ENCODE measurements at places on chromosomes 4 and X.

GRCh38 chr4:186808630-186809018 is 85.0 kb upstream of the FAT1 start:
- no peak for DNase-seq

DNA sequence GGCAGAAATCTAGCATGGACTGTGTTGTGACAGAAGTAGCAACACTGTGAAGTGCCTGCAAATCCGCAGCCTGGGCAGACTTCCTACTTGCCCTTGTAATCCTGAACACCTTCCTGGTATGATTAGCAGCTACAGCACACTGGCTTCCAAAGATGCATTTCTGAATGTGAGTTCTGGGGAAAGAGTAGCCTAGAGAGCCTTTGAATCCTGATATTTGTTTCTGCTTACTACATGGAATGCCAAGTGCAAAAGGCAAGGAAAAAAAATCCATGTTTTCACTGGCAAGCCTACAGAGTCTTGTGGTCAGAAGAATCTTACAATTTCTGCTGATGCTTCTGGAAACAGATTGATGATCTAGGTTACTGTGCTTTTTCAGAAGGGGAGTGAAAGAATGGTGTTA is 223.7 kb downstream of the COL25A1 start:
- peak; percentile 85 for DNase-seq

DNA sequence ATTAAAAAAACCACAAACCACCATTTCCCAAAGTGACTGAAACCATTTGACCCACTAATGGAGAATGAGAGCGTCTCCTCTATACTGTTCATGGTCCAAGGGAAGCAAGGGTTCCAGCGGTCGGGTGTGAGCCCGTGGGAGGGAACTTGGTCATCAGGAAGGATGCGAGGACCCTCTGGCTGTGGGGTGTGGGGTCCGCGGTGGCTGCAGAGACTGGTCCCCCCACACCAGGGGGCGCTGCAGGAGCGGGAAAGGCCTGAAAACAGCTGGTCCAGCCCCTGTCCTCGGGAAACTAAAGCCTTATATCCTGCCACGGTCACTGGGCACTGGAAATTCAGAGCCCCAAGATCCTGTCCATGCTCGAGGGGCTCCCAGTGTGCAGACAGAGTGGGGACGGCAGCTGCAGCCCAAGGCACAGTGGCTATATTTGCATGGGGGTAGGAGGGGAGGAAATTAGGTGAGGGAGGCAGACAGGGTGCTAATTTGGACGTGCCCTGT is 4.3 kb downstream of the BLOC1S4 start:
- DNase-seq = peak; percentile 54

DNA sequence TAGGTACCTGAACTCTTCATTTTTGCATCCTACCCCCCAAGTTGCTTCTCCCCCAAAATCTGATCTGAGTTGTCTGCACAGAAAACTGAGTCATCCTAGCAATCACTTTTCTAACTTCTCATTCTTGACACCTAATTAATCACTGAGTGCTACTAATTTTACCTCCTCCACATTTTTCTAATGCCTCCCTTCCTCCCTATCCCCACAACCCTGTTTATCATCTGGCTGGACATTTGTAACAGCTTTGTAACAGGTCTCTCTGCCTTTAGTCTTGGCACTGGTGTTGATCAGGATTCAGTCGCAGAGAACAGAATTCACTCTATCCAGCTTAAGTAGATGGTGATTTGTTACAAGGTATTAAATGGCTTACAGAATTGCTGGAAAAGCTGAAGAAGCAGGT is 303.9 kb upstream of the GATB start:
- no peak for DNase-seq

- no peak for DNase-seq
Observed at GRCh38 chrX:16585486-16586376, 64.2 kb upstream of the S100G start.

- DNase-seq = no peak
Observed at GRCh38 chr4:8087921-8088495, 70.6 kb downstream of the ABLIM2 start.

- no peak for DNase-seq
Observed at GRCh38 chrX:57565198-57565597, 26.6 kb upstream of the ZXDB start.

- no peak for DNase-seq
Observed at GRCh38 chrX:48913605-48914366, 2.3 kb upstream of the SLC35A2 start.

DNA sequence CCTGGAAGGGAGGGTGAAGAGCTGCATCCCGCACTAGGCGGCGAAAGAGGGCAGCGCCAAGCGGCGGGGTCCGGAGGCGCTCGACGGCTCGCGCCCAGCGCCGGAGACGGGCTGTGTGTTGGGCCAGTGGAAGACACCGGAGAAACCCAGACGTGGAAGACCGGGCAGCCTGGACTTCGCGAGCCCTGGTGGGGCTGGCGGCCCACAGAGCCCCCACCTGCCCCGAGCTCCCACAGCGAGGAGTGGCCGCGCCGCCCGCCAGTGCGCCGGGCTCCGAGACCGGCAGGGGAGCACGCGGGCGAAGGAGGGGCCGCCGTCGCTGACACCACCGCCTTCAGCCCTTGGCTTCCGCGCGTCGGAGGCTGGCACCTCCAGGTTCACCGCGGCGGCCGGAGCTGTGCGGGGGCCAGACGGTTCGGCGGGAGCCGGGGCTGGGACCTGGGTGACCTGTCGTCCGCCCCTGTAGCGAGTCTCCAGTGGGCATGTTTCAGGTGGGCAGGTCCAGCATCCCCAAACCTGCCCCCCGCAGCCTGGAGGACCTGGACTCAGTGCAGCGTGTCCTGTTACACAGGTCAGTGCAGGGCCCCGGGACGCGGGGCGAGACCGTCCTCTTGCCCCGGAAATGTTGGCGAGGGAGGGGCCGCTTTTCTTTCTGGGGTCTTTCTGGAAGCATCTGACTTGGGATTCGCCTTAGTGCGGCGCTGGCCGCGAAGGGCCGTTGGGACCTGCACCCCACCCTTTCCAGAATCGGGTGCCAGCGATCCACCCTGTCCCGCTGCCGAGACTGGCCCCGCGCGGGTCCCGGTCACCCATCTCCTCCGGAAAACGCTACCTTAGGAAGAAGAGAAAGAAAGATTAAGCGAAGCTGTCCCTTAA is 9.6 kb upstream of the INTU start:
- peak; percentile 7 for DNase-seq

DNA sequence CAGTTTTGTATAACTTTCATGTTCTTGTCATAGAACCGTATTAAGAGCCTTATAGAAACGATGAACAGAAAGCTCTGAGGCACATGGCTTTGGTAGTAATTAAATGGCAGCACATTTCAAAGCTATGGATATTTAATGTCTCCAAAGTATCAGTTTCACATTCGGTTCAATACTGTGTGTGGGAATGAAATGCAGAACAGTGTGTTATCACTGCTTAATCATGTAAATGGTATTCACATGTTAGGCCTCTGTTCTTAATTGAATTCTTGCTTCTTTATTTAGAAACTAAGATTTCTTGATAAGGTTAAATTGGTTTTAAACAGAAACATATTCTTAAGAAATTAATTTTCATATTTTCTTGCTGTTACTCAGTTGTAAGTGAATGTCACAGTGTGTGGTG is 701.0 kb upstream of the PITX2 start:
- DNase-seq = no peak

DNA sequence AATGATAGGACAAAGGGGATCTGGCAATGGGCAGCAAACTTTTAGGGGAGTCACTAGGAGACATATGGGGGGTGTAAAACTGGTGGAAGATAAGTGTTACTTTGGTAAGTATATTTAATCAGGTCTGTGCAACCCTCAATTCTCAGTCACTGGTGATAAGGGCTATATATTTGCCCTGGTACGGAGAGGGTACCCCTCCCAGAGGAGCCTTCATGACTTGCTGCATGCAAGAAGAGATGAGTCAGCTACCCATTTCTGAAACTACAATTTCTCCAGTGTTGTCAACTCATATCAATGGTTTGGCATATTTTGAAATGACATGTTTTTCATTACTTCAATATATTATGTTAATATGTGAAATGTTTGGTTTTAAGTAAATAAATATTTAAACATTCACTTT is 14.3 kb downstream of the SMARCAD1 start:
- DNase-seq = no peak

- no peak for DNase-seq
Observed at GRCh38 chr4:3680656-3681055, 85.5 kb upstream of the ADRA2C start.

DNA sequence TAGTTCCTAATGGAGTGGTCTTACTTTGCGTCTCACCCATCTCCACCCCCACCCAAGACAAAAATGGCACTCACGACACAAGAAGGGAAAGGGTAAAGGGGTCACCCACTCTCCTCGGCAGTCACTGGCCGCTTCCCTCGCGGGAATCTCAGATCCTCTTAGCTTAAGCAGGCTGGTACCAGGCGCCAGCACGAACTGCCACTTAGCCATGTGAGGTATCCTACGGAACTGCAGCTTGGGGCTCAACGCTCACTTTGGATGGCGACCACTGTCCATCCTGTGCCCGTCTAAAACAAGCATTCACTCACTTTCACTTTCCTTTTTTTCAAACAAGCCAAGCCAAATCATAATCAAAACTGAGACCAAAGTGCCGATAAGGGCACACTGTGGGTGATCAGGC is 14.6 kb upstream of the MAGIX start:
- DNase-seq = no peak

DNA sequence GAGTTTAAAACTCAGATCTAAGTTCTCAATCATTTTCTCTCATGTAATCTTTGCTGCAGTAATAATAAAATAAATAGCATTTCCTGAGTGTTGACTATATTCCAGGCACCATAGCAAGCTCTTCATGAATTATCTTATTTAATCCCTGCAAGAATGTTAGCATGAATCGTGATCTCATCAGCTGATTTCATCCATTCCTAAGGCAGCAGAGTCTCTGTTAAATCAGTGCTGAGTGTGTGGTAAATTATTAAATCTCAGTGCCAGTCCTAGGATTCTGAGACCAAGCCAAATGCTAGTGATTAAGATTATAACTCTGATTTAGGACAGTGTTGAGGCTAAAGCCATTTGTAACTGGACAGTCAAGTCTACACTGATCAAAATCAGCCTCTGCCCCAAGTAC is 240.3 kb upstream of the TAPT1 start:
- DNase-seq = no peak

- DNase-seq = no peak
Observed at GRCh38 chr4:53043055-53043454, 180.9 kb downstream of the RASL11B start.

- peak; percentile 82 for DNase-seq
Observed at GRCh38 chr4:749698-750666, 44.4 kb downstream of the PCGF3 start.

DNA sequence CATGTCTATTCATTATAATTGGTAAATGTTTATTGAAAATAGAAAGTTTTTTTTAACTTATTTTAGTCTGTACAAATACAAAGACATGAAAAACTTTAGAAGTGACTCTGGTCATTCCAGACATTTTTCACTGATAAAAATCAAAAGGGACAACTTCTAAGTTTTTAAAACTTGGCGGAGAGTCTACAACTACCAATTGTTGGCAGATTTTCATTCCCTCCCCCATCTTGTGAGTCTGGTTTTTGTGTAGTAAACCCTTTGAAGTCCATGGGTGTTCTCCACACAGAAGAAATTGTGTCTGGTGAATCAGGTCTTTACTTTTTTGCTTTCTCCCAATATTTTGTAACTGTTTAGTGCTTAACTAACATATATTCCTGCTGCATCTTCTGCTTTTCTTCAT is 336.5 kb downstream of the PDGFC start:
- no peak for DNase-seq

DNA sequence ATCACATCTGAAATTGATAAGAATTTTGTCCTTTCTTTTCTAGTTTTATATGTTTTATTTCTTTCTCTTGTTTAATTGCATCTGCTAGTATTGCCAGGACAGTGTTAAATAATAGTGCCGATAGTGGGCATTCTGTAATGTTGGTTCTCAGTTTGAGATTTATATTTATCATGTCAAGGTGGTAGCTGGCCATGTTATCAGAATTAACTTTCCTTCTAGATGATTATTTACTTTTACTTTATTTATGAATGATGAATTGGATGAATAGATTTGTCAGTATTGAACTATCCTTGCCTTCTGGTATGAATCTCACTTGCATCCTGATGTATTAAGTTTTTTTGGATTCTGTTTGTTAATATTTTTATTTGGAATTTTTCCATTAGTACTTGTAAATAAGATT is 42.7 kb downstream of the METAP1 start:
- DNase-seq = no peak

- no peak for DNase-seq
Observed at GRCh38 chr4:120277391-120277790, 210.7 kb upstream of the MAD2L1 start.

DNA sequence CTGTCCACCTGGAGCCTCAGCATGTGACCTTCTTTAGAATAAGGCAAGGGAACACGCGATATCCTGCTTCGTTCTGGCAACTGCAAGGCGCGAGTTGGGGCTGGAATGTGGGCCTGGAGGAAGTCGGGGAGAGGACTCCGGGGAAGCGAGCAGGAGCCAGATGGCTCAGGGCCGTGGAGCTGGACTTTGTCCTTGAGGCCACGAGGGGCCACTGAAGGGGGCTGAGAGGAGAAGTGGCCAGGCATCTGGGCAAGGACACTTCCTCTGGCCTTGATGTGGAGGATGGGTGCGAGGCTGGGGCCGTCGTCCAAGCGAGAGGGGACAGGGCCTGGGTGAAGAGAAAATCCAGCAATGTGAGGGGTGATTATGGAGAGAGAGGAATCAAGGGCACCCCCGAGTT is 12.2 kb upstream of the DUSP9 start:
- DNase-seq = no peak

All from fibroblast of gingiva (primary cell).